ENCODE measurements at places on chromosomes 3 and 15.

- DNase-seq, result no peak
These were observed 28.3 kb downstream of the SEC61A1 start for GRCh38 chr3:128080323-128081080.

DNA sequence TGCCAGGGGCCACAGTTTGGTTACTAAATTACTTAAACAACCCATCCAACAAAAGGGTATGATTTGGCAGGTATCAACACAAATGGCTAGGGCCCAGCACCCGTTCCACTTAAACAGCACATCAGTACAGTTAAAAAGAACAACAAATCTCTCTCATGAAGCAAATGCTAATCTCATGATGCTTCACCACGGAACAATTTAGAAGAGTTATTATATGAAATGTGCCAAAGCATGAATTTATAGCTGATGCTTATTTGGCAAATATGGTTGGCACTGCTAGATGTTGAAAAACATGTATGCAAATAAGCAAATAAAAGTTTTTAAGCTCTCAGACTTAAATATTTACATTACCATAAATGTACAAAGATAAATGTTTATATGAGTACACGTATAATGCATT, 2.3 kb downstream of the PEAK1 start:
- no peak for DNase-seq

- no peak for DNase-seq
These were observed 55.1 kb upstream of the FILIP1L start for GRCh38 chr3:100169201-100169920.

GRCh38 chr3:143978263-143978631, 6.6 kb downstream of the DIPK2A start:
- no peak for DNase-seq

DNA sequence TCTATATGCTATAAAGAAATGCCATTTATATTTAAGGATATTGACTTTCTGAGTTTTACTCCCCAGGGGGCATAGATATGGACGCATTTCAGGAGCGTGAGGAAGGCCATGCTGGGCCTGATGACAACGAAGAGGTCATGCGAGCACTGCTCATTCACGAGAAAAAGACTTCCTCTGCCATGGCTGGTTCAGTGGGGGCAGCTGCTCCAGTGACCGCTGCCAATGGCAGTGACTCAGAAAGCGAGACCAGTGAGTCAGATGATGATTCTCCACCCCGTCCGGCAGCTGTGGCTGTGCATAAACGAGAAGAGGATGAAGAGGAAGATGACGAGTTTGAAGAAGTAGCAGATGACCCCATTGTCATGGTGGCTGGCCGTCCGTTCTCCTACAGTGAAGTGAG, 38.4 kb downstream of the GTF2E1 start:
- DNase-seq, result no peak

- no peak for DNase-seq
These were observed 457.1 kb downstream of the SQOR start for GRCh38 chr15:46091860-46092450.
